IMR-90 (cell line): ENCODE measurements at places on chromosomes 5 and 9. TPM values are rescaled to one million over a fixed set of nuclear protein-coding genes. Genes with fewer than 3 reads are reported as not detected.

The PCDHGC4 gene
- polyA plus RNA-seq = 0.60 and 0.65 TPM in 2 replicates

The GARIN3 gene
- polyA plus RNA-seq = not detected in 2 replicates

The SH3GL2 gene
- 0.05 TPM in 1 of 2 replicates, not detected in the other for polyA plus RNA-seq

The ETF1 gene
- polyA plus RNA-seq = 45.4 and 53.2 TPM in 2 replicates

The PDE6A gene
- polyA plus RNA-seq = not detected in 2 replicates

The ARHGEF37 gene
- polyA plus RNA-seq = 0.39 and 0.42 TPM in 2 replicates

The ST8SIA4 gene
- 0.01 and 0.02 TPM in 2 replicates for polyA plus RNA-seq

The SPATA9 gene
- 0.66 and 0.86 TPM in 2 replicates for polyA plus RNA-seq

DNA sequence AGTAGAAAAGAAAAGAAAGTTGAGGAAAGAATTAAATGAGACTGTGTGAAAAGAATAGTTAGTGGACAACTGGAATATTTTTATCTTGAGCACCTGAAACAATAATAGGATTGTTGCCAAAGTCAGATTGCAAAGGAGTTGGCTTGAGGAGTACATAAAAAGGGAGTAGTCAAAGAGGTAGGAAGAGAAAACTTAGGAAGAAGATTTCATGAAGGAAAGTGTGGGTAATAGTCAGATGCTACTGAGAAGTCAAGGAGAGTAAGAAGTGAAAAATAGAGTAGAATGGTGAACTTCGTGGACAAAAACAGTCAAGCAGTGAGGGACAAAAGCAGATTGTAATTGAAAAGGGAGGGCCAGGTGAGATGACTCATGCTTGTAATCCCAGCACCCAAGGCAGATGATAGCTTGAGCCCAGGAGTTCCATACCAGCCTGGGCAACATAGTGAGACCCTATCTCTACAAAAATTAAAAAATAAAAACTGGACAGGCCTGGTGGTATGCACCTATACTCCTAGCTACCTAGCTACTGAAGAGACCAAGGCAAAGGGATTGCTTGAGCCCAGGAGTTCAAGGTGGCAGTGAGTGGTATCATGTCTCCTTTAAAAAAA is 178.9 kb downstream of the NIPBL start:
- no peak for DNase-seq

- DNase-seq = peak; percentile 24
These were observed 404.4 kb downstream of the ZNF608 start for GRCh38 chr5:124342027-124342471.

DNA sequence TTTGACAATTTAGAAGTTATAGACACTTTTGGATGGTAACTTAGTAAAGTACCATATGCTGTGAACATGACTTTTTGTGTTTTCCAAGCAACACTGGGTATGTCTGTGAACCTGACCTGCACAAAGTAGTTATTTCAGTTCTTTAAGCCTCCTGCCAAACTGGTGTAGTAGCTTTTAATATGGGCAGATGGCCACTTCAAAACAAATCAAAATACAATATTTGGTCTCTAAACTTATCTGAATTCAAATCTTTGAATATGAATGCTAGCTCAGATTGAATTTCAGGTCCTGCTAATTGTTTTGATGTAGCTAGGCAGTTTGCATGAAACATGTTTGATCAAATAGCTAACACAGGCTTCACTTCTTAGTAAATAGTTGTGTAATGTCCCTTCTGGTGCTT is 1176.7 kb upstream of the CDH9 start:
- DNase-seq = no peak

- no peak for DNase-seq
These were observed 1278.7 kb downstream of the CDH12 start for GRCh38 chr5:21574438-21574837.

GRCh38 chr9:922731-923130 is 53.7 kb upstream of the DMRT3 start:
- DNase-seq = no peak

DNA sequence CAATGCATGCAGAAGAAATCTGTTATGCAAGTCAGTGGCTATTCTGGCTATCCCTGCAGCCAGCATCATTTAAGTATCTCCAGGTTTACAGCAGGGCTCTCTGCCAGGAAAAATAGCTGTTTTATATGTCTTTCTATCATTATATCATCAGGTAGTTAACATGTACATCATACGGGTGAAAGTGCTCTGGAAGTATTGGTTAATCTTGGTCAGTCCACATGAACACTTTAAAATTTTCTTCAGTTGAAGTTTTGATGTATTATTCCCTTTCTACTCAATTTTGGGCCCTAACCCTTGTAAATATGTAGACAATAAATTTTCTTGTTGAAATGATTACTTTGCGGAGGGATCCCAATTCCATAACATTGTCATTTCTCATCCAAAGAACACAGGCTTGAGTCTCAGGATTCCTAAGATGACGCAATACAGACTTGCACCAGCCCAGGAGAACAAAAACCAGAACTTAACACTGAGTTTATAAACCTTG is 67.5 kb downstream of the SEMA6A start:
- DNase-seq = peak; percentile 11

- peak; percentile 27 for DNase-seq
These were observed 21.0 kb upstream of the ALDH1B1 start for GRCh38 chr9:38371495-38371894.

DNA sequence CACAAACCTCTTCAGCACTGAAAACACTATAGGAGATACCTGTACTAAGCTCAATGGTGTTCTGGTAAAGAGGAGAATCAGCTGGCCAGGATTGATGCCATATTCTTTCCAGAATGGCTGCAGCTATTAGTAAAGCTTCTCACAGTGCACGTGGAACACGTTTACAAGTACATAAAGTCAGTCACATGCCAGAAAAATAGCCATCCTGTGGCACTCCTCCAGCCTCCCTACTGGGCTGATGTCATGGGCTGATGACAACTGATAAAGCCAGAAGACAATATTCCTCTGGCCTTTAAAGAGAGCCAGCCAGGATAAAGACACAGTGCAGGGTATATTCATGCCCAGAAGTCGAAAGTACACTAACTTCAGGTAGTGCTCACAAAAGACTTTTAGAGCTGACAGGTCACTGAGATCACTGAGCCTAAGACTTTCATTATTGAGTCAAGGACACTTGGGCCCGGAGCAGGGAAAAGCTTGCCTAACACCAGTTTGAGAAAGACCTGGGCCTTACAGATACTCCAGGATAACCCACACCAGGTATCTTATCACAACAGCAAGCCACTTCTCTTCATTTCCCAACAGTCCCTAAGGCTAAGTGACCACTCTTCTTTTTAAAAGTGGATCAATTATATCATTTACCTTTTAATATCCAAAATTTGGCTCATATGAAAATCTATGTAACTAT is 29.4 kb downstream of the ABITRAM start:
- DNase-seq = peak; percentile 4

DNA sequence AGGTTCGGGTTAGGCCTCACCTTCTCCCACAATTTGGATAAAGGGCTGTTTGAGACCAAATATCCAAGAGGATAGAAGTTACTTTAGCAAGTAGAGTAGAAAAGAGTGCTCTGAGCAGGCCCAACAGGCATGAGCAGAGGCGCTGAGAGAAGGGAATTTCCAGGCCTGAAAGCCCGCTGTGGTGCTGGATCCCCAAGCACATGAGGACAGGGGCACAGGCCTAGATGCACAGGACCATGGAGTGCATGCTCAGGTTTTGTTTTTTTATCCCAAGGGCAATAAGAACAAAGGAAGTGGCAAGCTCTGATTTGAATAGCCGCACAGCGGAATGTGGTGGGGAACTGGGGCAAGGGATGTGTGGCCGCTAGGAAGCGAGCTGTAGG is 33.3 kb downstream of the OSMR start:
- no peak for DNase-seq

GRCh38 chr5:15105799-15106393 is 234.3 kb upstream of the ANKH start:
- peak; percentile 54 for DNase-seq

- DNase-seq = no peak
These were observed 134.4 kb downstream of the ADAMTSL1 start for GRCh38 chr9:18608371-18608770.

GRCh38 chr9:74497748-74498620 is 849 bp downstream of the RORB start:
- no peak for DNase-seq

GRCh38 chr5:157520911-157521703 is 54.5 kb downstream of the ADAM19 start:
- DNase-seq = peak; percentile 76

GRCh38 chr9:122212473-122213004 is 16.2 kb downstream of the LHX6 start:
- DNase-seq = no peak

- no peak for DNase-seq
These were observed 30.9 kb downstream of the PRKACG start for GRCh38 chr9:68983008-68983411.

DNA sequence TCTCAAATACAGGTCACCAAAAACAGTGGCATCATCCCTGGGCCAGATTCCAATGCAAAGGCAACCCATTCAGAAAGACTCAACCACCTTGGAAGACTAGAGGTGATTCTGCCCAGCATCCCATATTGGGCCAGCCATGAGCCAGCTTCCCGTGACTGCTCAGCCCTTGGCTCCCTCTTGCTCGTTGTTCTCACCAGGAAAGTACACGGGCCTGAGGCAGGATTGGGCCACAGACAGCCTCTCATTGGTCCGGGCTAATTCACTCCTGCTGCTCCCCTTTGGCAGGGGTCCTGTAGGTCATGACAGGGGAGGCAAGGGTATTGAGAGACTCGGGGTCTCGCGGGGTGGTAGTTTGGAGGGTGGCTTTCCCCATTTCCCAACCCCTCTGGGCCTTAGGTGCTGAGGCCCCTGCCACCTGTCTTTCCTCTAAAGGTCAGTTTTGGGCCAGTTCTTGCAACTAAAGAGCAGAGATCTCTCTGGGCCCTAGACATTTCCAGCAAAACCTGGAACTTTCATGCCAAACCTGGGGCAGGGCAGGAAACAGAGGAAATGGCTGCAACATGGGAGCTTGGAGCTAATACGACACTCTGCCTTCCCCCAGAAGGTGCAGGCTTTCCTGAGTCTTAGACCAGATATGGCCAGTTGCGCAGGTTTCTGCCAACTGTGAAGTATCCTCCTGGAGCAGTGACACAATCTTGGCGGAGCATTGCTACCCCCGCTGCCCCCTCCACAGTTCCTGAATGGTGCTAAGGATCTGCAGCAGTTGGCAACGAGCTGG is 22.0 kb upstream of the FGFR4 start:
- DNase-seq = no peak

DNA sequence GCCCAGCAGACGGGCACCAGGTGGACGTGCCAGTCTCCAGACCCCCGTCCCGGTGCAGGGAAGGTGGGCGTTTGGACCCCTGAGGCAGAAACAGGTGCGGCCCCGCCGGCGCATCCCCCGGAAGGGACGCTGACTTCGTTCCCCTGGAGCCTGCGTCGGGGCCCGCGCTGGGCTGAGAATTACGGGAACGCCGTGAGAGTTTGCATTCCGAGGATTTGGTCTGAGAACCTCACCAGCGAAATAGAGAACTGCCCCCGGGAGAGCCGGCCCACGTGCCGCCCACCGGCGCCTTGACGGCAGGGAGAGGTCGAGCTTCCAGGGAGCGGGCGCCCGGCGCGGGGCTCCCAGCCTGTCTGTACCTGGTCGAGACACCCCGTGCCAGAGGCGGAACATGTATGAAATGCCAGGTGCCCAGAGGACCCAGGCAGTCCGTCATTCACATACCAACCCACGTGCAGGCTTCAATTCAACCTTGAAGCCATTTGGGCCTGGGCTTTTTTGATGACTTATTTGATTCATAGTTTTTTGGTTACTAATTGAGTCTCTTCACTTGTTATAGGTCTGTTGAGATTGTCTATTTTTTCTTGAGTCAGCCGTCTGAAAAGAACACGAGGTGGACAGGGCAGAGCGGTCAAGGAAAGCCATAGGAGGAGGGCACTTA is 877 bp upstream of the CAMSAP1 start:
- DNase-seq = no peak

DNA sequence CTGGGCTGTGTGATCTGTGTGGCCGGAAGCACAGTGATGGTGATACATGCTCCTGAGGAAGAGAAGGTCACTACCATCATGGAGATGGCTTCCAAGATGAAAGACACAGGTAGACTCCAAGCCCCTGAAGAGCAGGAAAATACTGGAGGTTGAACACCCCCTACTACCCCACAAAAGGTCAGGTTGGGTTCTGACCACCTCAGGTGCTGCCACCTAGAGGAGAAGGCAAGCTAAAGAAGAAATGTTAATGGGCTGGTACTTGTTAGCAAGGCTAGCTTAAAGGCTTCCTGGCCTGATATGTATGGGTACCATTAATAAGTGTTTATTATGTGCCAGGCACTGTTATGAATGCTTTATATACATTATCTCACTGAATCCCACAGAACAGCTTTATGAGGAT is 11.7 kb downstream of the NIPAL4 start:
- peak; percentile 33 for DNase-seq

DNA sequence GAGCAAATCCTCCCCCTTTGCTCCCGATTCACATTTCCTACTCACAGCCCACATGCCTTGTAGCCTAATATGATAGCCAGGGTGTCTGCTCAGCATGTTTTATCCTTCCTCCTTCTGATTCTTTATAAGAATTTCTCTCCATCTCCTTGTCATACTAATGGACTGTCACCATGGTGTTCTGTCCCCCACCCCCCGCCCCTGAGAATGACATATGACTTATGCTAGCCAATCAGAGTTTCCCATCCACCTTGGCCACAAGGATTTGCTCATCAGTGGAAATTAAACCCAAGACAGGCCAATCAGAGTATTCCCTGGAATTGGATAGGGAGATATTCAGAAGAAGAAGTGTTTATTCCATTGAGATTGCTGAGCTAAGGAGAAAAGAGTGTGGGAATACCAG is 16.0 kb downstream of the ABLIM3 start:
- no peak for DNase-seq

DNA sequence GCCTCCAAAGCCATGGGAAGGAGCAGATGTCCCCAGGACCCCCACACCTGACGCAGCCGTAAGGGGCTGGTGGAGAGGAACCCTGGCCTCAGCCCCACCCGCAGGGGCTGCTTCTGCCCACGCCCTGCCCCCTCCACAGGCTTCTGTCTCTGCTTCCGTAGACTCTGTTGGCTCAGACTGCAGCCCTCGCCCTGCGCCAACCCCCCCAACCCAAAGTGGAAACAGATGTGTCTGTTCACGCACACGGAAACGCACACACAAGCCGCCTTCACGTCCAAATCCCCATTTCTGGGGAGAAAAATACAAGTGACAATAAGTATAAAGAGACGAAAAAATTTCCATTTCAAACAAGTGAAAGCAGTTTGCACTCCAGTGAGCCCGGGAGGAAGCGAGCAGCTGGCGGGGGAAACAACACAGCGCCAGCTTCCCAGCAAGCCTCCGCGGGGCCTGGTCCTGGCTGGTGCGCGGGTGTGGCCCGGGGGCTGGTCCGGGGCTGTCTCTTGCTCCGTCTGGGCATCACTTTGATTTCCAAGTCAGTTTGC is 32.6 kb upstream of the RXRA start:
- no peak for DNase-seq

GRCh38 chr9:21590058-21590996 is 108.2 kb upstream of the IFNE start:
- DNase-seq = peak; percentile 48

DNA sequence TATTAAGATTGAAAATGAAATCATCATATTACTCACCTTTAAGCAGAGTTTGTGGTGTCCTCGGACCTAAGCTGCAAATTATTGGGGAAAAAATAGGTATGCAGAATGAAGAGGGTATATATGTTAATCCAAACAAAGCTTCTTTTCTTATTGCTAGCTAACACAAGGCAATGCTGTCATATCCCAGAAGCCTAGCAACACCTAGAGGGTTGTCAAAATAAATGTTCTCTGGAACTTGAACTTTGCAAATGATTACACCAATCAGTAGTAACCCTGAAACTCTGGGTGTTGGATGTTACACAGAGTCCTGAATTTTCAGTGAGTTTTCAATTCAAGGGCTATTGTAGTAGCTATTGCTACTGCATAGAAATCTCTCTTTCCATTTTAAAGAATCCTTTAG is at the start of gene C6:
C6 (minus strand) TSS at position 193 of the 400 bp plus-strand sequence. CDS start 10,302 bp downstream, outside the sequence.
- DNase-seq = no peak

GRCh38 chr5:96924016-96924443 is 11.8 kb upstream of the LNPEP start:
- no peak for DNase-seq

GRCh38 chr5:157233515-157233914 is 32.4 kb upstream of the CYFIP2 start:
- no peak for DNase-seq
